ENCODE measurements at places on chromosomes 2 and 18.

DNA sequence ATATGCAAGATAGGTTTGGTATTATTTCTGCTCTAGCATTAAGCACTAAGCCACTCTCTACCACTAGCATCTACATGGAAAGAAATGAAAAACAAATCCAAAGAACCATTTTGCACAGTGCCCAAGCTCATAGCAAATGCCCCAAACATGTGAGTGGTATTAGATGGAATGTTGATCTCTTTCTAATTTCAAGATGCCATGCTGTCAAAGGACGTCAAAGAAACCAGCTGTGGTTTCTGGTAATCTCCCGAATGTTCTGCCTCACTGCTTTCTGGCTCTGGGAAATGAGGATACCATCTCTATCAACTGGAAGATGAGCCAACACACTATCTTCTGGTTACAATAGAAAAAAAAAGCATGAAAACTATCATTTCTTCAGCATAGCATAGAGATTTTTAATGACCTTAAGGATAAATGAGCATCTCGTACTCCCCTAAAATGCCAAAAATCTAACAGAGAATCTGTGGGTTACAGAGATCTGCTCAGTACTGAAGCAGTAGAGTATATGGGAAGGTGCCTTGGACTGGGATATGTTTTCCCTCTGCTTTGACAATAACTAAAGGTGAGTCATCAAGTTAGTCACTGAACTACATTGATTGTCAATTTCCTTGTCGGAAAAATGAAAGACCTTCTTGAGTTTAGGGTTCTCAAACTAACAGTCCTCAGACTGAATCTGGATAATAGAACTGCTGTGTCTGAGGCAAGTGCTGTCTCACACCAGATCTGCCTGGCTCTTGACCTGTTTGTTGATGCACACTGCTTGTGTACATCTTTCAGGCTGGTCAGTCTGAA is 244.8 kb upstream of the NCKAP5 start:
- DNase-seq, result no peak

GRCh38 chr2:227817850-227818674 is 4.4 kb downstream of the CCL20 start:
- peak; percentile 93 for DNase-seq

DNA sequence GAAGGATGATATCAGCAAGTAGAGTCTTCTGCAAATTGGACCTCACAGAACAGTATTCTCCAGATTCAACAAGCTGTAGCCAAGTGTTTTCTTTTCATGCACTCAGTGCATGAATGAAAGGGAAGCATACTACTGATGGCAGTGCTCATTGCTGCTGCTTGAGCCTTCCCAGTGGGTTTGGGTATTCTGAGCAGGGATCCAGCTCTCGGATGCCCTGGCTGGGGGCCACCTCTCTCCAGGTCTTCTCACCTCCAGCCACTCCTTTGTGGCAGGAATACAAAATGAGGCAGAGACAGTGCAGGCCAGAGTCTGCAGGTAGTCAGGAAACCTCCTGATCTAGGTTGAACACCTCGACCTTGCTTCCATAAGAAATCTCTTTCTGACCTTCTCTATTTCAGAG is 390.4 kb upstream of the CELF4 start:
- no peak for DNase-seq

DNA sequence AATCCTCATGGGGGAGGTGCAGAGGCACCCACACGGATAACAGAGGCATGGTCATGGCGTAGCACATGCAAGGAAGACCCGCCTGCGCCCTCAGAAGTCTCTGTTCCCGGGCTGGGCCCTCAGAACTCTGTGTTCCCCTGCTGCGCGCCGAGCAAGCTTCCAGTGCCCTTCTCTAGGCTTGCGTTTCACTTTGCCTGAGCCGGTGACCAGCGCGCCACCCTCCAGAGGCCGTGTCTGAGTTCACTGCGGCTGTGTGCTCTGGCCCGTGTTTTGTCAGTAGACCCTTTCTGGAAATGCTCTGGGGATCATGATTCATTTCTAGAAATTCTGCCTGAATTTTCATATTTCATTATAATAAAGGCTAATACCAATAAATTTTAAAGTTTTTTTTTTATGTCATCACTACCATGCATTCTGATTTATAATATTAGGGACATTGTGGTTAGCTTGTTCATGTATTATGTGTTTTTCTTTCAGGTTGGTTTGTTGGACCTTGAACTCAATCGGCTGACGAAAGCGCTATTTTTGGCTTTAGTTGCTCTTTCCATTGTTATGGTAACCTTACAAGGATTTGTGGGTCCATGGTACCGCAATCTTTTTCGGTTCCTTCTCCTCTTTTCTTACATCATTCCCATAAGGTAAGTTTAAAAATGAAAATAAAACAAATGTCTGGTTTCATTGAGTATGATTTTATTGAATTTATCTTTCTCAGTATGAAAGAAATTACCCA is 142.7 kb upstream of the NFATC1 start:
- DNase-seq, result no peak

DNA sequence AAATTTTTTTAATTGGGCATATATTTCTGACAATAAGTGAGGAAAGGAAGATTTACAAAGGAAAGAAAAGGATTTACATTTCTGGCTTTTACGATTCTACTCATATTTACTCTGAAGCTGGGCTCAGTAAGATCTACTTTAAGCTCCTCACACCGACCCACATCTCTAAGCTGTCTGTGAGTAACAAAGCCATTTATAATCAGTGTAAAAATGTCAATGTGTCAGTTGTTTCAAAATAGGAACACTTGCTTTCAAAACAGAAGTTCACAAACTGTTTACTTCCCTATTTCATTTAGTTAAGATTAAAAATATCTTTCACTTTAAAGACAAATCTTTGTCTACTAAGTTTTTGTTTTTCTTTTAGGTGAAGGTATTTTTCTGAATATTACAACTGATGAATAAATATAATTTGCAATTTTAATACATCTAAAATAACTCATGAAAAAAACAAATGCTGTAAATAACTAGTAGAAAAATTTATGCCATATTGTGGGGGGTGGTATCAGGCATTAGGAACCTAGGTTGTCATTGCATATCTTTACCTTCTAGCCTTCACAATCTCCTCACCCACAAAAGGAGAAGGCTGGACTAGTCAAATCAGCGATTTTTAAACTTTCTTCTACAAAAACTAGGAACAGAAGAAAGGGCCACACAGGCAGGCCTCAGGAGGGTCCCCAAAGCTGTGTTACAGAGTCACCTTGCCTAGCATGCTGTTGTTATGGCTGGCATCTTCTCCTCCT is 64.5 kb downstream of the TMEM131 start:
- no peak for DNase-seq
